EL (cell line): ENCODE measurements at places on chromosomes 1 and 21.

DNA sequence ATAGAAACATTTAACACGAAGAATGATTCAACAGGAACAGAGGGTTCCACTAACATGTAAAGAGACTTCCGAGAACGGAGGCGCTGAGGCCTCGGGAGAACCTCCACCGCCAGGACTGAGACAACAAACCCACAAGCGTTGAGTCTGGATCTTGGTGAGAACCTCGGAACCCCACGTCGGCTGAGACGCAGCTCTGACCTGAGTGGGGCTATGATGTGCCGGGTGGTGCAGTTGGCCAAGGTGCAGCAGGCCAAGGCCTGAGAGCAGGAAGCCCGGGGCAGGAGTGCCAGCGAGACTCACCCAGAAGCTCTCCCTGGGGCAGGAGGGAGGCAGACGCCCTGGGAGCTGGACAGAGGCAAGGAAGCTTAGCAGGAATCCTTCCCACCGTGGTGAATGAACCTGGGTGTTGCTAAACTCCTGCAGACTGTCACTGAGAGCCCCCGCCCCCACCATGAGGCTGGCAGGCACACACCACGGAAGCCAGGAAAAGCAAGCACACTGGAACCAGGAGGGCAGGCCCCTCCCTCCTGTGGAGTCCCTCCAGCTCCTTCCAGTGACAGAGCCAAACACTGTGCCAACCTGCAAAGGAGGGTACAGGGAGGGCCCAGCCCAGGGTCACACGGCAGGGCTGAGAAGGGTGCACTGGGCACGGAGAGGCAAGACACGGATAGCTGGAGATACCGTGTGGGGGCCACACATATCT is 34.8 kb downstream of the WDR4 start:
- DNase-seq, result no peak

DNA sequence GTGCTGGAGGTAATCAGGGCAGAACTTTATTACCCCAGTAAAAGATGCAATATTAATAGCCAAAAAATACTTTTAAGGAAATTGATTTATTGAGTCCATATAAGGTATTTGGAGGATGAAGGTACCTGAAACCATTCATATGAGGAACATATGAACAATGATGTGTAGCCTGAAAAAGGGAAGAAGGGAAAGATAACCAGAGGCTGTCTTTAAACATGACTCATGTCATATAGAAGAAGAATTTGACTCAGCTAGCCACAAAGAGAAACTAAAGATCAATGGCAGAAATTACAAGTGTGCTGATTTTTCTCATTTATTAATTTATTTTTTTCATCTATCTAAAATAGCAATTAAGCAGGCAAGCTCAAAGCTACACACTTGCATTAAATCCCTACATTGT is 136.2 kb upstream of the DUSP10 start:
- no peak for DNase-seq

- peak; percentile 48 for DNase-seq
Measured at GRCh38 chr21:42463861-42464515, 32.0 kb downstream of the RSPH1 start.

- DNase-seq, result no peak
Measured at GRCh38 chr1:173213665-173214064, 6.5 kb upstream of the TNFSF4 start.

GRCh38 chr1:1599030-1599934 is 653 bp downstream of the FNDC10 start:
- peak; percentile 41 for DNase-seq

DNA sequence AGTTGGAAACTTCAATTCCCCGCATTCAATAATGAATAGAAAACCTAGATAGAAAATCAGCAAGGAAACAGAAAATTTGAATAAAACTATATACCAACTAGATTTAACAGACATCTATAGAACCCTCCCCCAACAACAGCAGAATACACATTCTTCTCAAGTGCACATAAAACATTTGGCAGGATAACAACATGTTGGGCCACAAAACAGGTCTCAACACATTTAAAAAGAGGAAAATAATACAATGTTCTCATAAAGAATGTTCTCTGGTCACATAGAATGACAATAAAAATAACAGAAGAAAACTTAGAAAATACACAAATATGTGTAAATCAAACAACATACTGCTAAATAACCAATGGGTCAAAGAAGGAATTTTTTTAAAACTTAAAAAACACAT is 24.9 kb downstream of the ITGB3BP start:
- no peak for DNase-seq

- DNase-seq, result no peak
Measured at GRCh38 chr1:200183637-200184036, 156.1 kb downstream of the NR5A2 start.

GRCh38 chr1:119374208-119374874 is 5.8 kb downstream of the HAO2 start:
- peak; percentile 2 for DNase-seq

DNA sequence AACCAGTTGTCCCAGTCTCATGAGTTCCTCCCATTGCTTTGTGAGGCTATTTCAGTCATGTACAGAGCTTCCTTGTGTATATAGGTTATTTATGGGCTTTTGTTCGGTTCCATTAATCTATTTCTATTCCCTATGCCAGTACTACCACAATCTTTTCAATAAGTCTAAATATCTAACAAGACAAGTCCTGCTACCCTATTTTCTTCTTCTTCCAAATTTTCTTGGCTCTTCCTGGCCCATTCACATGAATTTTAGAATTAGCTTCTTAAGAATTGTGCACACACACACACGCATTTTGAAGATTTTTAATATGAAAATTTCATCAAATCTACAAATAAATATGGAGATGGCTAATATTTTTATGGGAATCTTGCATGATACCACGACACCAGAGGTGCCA is 33.8 kb upstream of the ATF3 start:
- DNase-seq, result no peak

DNA sequence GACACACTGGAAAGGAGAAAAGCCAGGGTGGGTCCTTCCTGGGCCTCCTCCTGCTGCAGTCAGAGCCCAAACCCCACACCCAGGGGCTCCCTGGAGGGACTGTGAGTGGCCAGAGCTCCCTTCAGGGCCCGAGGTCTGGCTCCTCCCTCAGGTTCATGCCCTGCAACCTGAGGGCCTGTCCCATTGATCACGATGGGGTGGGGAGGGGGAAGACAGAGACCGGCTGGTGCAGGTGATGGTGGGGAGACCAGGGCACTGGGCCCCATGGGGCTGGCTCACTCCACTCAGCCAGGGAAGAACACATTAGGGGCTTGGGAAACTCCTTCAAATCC is 30.1 kb upstream of the NPPB start:
- DNase-seq, result no peak

DNA sequence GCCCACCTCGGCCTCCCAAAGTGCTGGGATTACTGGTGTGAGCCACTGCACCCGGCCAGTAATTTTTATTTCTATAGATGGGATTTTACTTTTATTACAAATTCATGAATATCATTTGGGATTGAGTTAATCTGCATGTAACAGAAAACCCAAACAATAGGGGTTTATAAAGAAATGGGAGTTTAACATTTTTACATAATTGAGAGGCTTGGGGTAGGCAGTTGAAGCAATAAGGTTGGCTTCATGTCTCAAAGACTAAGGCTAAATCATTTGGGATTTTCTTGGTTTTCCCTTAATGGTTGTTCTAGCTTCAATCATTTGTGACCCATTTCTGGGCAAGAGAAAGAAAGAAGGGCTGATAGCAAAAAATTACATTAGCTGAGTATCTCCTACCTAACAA is 118.7 kb upstream of the FOXD3 start:
- no peak for DNase-seq

- peak; percentile 82 for DNase-seq
Measured at GRCh38 chr21:27734146-27734545, 767.3 kb upstream of the ADAMTS5 start.

GRCh38 chr1:119219711-119220110 is 79.3 kb upstream of the WARS2 start:
- DNase-seq, result no peak

GRCh38 chr21:26834181-26834905 is 10.9 kb downstream of the ADAMTS1 start:
- peak; percentile 44 for DNase-seq

DNA sequence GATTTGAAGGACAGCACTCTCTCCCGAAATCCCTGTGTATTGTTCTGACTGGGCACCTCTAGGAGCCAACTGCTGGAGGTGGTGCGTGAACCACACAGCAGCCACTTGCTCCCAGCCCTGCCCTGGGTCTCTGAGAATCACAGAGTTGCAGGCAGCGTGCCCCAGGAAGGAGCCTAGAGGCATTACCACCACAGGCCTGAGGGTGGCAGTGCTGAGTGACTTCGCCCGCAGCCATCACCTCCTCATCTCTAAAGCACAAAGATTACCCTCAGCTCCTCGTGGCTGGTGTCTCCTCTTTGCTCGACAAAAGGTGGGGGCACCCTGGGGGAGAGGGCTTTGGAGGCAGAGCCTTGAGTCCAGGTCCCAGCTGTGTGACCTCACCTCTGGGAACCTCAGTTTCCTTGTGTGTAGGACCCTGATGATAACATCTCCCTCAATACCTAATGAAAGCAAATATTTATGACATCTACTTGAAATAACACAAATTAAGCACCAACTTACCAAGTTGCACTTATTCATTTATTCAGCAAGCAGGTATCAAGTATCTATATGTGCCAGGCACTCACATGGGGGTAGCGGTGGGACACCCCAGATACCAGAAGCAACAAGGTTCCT is 86.3 kb downstream of the VWA5B1 start:
- DNase-seq, result peak; percentile 51

GRCh38 chr21:46394595-46395104 is 64.0 kb upstream of the DIP2A start:
- no peak for DNase-seq

DNA sequence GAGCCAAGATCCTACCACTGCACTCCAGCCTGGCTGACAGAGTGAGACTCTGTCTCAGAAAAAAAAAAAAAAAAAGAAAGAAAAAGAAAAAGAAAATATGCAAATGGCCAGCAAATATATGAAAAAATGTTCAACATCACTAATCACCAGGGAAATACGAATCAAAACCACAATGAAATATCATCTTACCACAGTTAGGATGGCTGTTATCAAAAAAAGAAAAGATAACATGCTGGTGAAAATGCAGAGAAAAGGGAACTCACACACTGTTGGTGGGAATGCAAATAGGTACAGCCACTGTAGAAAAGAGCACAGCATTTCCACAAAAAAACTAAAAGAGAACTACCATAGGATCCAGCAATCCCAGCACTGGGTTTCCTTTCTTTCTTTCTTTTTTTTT is 477.5 kb downstream of the SMYD3 start:
- no peak for DNase-seq

DNA sequence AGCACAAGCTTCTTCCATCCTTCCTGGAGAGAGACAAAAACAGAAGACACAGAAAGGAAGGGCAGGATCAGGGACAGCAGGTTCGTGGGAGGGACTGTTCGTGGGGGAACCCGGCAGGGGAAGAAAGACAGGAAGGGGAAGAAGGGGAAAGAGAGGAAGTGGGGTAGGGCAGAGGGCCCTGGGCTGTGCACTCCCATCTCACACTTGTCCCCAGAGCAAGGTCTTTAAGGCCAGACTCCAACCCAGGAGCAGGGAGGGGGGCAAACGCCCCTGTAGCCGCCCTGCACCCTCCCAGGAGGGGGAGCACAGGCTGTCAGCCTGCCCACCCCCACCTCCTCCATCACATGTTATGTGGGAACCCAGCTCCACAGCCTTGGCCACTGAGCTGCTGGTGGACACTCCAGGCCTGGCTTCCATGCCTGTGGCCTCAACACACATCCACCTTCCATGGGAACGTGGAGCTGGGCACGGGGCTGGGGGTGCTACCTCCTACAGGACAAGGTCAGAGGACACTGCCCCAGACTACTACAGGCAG is 9.3 kb downstream of the SLC19A1 start:
- no peak for DNase-seq
